ENCODE measurements at places on chromosomes 3 and 15. TPM values are rescaled to one million over a fixed set of nuclear protein-coding genes. Genes with fewer than 3 reads are reported as not detected.

The ERC2 gene
- total RNA-seq: 0.36 TPM

The NECTIN3 gene
- total RNA-seq: 52.5 TPM

The CKMT1B gene
- not detected for total RNA-seq

The KBTBD13 gene
- not detected for total RNA-seq

The HCLS1 gene
- 2.9 TPM for total RNA-seq

The BCHE gene
- not detected for total RNA-seq

The CISH gene
- 1.2 TPM for total RNA-seq

DNA sequence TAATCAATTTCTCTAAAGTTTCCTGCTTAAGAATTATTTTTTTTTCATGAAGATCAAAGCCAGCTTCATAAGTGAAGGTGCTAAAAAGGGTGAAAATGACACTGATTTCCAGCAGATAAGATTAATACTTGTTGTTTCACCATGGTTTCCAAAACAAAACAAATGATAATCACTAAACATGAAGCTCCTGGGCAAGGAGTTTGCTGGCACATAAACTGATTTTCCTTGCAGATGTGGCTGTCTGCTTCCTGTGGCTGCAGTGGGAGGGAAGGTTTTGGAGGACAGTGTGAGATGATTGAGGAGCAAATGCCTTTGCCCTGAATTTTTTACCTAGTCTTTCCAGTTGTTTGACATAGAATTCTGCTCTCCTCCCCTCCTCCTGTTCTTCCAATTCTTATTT is 228.8 kb downstream of the DIPK2A start:
- H3K36me3 ChIP-seq: no peaks in the 10 kb centered on the region
- H3K27ac ChIP-seq: no peak overlapping the region
- no peak overlapping the region for H3K4me3 ChIP-seq
- H3K27me3 ChIP-seq: no peaks in the 10 kb centered on the region
- H3K4me1 ChIP-seq: no peaks in the 10 kb centered on the region

DNA sequence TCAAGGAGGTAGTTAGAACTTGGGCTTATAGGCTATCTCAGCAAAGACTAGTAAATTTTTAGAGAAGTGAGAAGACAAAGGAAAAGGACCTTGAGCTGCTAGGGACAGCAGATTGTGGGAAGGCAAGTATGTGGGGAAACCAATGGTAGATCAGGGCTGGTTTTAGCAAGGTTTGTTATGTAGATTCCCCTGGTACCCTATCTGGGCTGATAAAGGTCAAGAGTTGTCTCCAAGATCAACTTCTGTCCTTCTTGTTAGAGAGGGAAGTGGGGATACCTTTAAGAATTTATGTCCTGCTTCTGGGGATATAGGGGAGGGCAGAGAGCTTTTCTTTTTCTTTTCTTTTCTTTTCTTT is 28.9 kb downstream of the KAT2B start:
- H3K36me3 ChIP-seq: no peaks in the 10 kb centered on the region
- no peak overlapping the region for H3K27ac ChIP-seq
- peaks cover 8% of the 10 kb centered on the region for H3K4me1 ChIP-seq
- no peak overlapping the region for H3K4me3 ChIP-seq
- no peak for DNase-seq
- H3K27me3 ChIP-seq: no peaks in the 10 kb centered on the region

DNA sequence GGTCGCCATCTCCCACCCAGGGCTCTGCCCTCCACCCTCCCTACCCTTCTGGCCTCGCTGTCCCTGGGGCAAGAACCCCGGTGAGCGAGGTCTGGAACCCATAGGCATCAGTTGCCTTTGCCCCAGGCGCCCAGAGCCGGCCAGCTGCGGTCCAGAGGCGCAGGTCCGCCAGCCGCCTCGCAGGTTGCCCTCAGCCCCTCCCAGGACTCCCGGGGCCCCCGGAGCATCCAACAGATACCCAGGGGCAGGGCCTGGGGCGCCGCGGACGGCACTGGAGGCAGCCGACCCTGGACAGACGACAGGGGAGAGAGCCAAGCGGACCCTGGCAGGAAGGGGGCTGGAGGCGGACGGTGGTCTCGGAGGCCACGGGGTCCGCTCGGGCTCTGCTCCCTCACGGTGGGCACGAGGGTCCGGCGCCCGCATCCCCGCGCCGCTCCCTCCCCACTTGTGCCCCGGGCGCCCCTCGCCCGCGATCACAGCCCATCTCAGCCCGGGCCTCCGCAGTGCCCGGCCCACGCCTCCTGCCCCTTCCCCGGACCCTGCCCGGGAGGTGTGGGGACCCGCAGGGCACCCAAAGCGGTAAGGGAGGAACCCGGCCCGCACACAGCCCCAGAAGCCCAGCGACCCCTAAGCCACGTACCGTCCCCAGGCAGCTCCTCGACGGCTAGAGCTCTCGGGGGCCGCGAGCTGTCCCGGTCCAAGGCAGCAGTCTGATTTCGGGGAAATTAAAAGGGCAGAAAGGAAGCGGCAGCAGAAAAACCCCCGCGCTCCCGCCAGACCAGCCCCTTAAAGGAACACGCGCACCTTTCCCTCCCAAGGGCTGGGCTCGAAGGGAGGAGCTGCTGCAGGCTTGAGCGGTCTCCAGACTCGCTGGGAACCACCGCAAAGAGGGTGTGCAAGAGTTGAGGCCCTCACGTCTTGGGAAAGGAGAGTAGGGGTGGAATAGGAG is at the start of gene HAPLN3:
TSS of gene HAPLN3 (minus strand) at position 726 of the 949 bp plus-strand sequence. CDS start 8,246 bp downstream, outside the sequence.
- peaks cover 30% of the 10 kb centered on the region for H3K4me1 ChIP-seq

GRCh38 chr3:29138171-29138570 is 142.7 kb upstream of the RBMS3 start:
- no peak for DNase-seq
- H3K36me3 ChIP-seq: no peaks in the 10 kb centered on the region
- H3K27ac ChIP-seq: no peak overlapping the region
- no peak overlapping the region for H3K4me3 ChIP-seq
- peaks cover 22% of the 10 kb centered on the region for H3K4me1 ChIP-seq

DNA sequence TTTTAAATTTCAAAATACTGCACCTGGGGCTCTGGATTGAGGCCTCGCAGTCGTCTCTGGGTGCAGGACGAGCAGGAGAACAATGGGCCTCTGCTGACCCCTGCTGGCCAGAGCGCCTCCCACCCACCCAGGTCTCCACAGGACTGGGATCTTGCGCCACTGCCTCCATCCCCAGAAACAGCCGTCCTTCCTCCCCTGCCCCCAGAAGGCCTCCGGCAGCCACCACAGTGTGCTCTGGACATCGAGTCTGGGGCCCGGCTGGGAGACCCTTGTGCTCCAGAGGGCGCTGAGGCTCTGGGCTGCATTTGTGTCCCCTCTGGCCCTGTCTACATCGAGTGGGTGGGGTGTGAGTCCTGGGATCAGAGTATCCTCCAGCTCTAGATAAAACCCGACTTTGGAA is 6.7 kb upstream of the ACSBG1 start:
- no peaks in the 10 kb centered on the region for H3K36me3 ChIP-seq
- H3K27me3 ChIP-seq: peaks cover 15% of the 10 kb centered on the region
- H3K27ac ChIP-seq: no peak overlapping the region
- no peaks in the 10 kb centered on the region for H3K4me1 ChIP-seq
- peak; percentile 98 for DNase-seq
- no peak overlapping the region for H3K4me3 ChIP-seq

GRCh38 chr3:36959821-36960220 is 15.0 kb upstream of the TRANK1 start:
- H3K4me1 ChIP-seq: peaks cover 14% of the 10 kb centered on the region
- H3K36me3 ChIP-seq: no peaks in the 10 kb centered on the region
- no peaks in the 10 kb centered on the region for H3K27me3 ChIP-seq
- H3K4me3 ChIP-seq: no peak overlapping the region
- peak; percentile 10 for DNase-seq

GRCh38 chr3:149009732-149010131 is 18.4 kb downstream of the GYG1 start:
- H3K27ac ChIP-seq: no peak overlapping the region
- H3K36me3 ChIP-seq: peaks cover 36% of the 10 kb centered on the region
- H3K27me3 ChIP-seq: no peaks in the 10 kb centered on the region
- DNase-seq: no peak
- H3K4me1 ChIP-seq: peaks cover 28% of the 10 kb centered on the region
